ENCODE measurements at places on chromosomes 16 and 17. TPM values are rescaled to one million over a fixed set of nuclear protein-coding genes. Genes with fewer than 3 reads are reported as not detected.

DNA sequence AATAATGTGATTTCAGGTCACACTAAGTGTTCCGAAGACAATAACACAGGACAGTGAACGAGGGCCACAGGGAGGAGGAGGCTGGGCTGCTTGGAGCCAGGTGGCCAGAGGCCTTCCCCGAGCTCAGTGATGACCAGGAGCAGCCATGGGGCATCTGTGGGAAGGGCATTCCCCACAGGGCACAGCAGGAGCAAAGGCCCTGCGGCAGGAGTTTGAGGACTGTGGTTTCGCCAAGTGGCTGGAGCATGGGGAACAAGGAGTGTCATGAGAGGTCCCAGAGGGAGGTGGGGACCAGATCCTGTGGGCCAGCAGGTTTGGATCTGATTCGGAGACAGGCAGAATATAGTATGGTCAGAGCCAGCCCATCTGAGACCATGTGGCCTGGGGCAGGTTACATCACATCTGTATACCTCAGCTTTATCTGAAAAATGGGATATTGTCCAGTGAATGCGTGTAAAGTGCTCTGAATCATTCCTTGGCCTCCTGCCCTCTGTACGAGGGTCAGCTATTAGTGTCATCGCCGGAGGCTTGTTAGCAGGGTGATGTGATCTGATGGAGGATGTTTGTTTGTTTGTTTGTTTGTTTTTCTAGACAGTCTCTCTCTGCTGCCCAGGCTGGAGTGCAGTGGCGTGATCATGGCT is 176.8 kb downstream of the KATNIP start:
- DNase-seq: no peak
- no peaks in the 10 kb centered on the region for H3K4me1 ChIP-seq
- H3K4me3 ChIP-seq: no peak overlapping the region
- no peak overlapping the region for H3K27ac ChIP-seq
- H3K27me3 ChIP-seq: no peaks in the 10 kb centered on the region
- H3K36me3 ChIP-seq: no peaks in the 10 kb centered on the region

ATAD5 gene
- 0.60 TPM for total RNA-seq

DNA sequence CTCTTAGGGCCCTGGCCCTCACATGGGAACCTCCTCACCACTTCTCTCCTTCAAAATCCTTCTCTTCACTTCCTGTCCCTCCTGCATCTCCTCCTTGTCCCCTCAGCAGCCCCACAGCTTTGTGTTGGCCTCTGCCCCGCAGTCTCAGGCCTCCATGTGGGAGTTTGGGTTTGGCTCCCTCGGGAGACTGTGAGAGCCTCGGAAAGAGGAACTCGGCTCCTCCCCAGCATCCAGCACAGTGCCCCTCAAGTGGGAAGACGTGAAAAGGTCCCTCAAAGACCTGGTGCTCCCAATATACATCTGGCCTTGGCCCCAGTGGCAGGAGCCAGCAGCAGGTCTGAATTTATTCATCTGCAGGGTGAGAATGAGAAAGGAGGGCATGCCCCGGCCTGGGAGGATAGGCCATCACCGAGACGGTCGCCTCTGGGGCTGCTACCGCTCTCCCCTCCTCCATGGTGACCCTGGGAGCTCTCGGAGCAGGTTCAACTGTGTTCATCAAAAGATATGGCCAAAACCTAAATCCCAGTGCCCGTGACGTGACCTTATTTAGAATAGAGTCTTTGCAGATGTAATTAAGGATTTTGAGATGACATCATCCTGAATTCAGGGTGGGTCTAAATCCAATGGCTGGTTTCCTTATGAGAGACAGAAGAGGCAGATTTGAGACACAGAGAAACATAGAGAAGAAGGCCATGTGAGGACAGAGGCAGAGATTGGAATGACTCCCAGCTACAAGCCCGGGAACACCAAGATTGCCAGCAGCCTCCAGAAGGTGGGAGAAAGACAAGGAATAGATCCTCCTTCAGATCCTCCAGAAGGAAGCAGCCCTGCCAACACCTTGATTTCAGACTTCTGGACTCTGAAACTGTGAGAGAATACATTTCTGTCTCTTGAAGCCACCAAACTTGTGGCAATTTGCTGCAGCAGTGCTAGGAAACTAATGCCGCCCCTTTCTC is 135.1 kb downstream of the MRM1 start:
- no peaks in the 10 kb centered on the region for H3K36me3 ChIP-seq
- no peaks in the 10 kb centered on the region for H3K27me3 ChIP-seq
- H3K4me3 ChIP-seq: no peak overlapping the region
- H3K4me1 ChIP-seq: no peaks in the 10 kb centered on the region
- DNase-seq: no peak

GRCh38 chr16:19771040-19771439 is 53.0 kb downstream of the IQCK start:
- no peaks in the 10 kb centered on the region for H3K27me3 ChIP-seq
- no peak overlapping the region for H3K4me3 ChIP-seq
- no peak overlapping the region for H3K27ac ChIP-seq
- H3K4me1 ChIP-seq: no peaks in the 10 kb centered on the region
- H3K36me3 ChIP-seq: no peaks in the 10 kb centered on the region

DNAJA2 gene
- total RNA-seq: 37.1 TPM

KRTAP4-7 gene
- not detected for total RNA-seq

DNA sequence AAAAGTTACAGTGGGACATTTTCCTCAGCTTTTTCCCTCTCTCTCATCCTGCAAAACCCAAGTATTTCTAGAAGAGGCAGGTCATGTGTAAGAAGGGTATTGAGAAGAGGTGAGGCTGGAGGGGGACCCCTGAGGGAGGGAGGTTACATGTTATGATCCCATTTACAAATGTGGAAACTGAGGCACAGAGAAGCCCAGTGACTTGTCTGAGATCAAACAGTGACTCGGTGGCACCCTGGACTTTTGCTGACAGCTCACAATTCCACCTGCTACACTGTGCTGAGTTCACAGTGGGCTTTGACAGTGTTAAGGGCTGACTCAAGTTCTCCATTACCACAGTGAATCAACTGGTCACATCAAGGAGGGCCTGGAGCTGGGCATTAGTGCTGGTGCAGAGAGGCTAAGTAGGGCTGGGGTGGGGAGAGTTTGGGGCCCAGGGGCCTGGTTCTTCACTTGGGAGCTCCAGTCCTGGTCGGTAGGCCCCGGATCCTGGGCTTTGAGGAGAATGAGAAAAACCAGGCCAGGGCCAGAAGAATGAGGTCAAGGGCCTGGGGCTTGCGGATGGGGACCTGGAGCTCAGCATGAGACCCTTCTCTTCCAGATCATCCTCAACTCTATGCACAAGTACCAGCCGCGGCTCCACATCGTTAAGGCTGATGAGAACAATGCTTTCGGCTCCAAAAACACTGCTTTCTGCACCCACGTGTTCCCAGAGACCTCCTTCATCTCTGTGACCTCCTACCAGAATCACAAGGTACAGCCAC is 26.0 kb downstream of the TBX4 start:
- H3K27me3 ChIP-seq: no peaks in the 10 kb centered on the region
- no peaks in the 10 kb centered on the region for H3K36me3 ChIP-seq
- no peak for DNase-seq
- no peak overlapping the region for H3K4me3 ChIP-seq
- H3K4me1 ChIP-seq: no peaks in the 10 kb centered on the region

DNA sequence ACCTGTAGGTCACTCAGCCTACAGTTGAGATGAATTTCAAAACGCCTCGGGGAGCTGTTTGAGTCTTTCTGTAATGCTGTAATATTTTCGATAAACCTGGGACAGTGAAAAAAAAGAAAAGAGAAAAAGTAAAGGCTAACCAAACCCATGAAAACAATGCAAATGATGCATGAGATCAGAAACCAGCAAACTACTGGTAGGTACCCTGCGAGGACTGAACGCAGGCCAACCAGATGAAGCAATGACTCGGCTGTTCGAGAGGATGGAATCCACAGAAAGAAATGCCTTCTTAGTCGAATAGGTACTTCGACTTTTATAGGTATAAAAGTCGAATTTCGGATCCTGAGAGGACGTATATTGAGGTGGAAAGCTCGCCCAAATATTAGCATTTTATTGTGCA is 509 bp upstream of the ATAD5 start:
- peak overlapping the region; percentile 74 for H3K4me3 ChIP-seq
- no peaks in the 10 kb centered on the region for H3K36me3 ChIP-seq
- DNase-seq: no peak
- H3K4me1 ChIP-seq: no peaks in the 10 kb centered on the region
- no peaks in the 10 kb centered on the region for H3K27me3 ChIP-seq

PRSS22 gene
- not detected for total RNA-seq

SLFN13 gene
- 4.1 TPM for total RNA-seq

DOC2A gene
- 0.66 TPM for total RNA-seq

DNA sequence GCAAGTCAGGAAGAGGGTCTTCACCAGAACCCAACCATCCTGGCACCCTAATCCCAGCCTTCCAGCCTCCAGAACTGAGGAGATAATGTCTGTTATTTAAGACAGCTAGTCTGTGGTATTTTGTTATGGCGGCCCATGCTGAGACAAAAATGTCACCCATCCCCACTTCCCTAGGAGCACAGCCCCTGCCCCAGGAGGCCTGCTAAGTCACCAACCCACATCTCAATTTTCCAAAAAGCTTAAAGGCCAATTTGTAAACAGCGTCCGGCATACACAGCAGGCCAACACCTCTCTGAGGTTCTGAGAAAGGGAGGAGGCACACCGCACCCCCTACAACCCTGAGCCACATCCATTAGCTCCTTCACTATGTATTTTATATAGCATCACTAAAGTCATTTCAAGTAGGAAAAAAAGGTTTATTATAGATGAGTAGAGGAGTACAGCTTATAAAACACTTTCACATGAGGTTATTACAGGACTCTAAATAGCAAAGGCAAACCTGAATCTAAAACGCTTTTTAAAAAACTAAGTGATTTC is 6.9 kb downstream of the TMEM170A start:
- H3K27me3 ChIP-seq: no peaks in the 10 kb centered on the region
- H3K36me3 ChIP-seq: no peaks in the 10 kb centered on the region
- H3K4me1 ChIP-seq: peaks cover 12% of the 10 kb centered on the region
- DNase-seq: no peak
- no peak overlapping the region for H3K27ac ChIP-seq
- H3K4me3 ChIP-seq: no peak overlapping the region

GRCh38 chr17:29257756-29258155 is 11.1 kb downstream of the CRYBA1 start:
- peaks cover 12% of the 10 kb centered on the region for H3K4me1 ChIP-seq
- H3K27me3 ChIP-seq: no peaks in the 10 kb centered on the region
- no peak for DNase-seq
- peaks cover 13% of the 10 kb centered on the region for H3K36me3 ChIP-seq
- no peak overlapping the region for H3K27ac ChIP-seq
- H3K4me3 ChIP-seq: no peak overlapping the region

DNA sequence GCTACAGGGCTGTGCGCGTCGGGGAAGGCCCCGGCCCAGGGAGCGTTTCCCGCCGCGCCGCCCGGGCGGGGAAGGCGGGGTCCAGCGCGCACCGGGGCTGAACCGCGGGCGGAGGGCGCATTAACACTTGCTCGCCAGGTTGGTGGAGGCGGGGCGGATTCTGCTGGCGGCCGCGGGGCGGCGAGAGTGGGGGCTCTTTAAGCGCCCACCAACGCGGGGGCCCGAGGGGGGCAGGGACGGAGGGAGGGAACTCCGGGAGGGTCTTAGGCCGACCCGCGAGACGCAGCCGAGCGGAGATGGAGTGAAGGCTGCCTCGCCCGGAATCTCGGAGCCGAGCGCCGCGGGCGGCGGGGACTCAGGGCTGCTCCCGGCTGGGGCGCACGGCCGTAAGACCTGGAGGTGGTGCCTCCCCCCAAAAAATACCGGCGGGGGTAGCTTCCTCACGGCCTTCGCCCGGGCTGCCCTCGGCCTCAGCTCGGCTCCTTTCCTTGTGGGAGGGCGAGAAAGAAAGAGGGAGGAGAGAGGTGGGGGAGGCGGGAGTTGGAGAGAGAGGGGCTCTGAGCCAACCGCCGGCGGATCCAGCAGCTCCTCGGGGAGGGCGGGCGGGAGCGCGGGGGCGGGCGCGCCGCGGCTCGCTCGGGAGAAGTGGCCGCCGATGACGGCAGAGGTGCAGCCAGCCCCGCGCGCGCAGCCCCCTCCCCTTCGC is 415 bp upstream of the FOXF1 start:
- H3K27ac ChIP-seq: peak overlapping the region; percentile 40
- DNase-seq: no peak
- H3K4me1 ChIP-seq: no peaks in the 10 kb centered on the region
- peaks cover 56% of the 10 kb centered on the region for H3K27me3 ChIP-seq
- no peaks in the 10 kb centered on the region for H3K36me3 ChIP-seq
- H3K4me3 ChIP-seq: peak overlapping the region; percentile 46

Measured in right lobe of liver (tissue), 6 donors.